ENCODE measurements at places on chromosomes 11 and 22.

DNA sequence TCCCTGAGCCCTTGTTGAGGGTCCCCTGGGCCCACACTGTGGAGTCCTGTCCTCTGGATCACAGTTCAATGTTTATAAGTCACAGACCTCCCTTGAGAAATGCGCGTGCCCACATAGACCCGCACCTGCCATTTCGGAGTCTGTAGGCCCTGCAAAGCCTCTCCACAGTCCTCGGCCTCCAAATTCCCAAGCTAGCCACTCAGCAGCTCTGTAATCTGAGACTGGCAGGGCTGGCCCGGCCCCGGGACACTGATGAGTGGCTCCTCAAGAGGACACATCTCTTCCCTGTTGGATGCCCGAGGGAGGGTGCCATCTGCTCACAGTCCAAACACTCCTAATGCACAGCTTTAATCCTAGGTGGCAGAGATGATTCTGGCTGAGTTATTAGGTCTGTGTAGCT is 39.1 kb downstream of the B3GAT1 start:
- DNase-seq = no peak

DNA sequence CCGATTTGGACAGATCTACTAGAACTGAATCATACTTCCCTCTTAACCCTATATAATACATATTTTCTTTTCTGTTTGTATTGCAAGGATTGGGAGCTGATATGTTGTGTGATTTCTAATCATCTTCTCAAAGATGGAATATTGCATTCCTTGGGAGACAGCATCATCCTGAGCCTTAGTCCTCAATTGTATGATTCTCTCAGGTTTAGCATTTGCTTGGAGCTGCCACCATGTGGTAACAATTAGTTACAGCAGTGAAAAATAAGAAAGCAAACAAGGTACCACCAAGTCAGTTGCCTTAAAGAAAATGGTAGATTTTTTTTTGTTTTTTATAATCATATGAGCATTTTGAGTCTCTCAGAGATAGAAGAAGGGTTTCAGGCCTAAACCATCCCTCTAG is 11.9 kb downstream of the SNX19 start:
- DNase-seq = no peak

GRCh38 chr11:1640076-1640946 is 10.7 kb downstream of the KRTAP5-5 start:
- DNase-seq = peak; percentile 1

DNA sequence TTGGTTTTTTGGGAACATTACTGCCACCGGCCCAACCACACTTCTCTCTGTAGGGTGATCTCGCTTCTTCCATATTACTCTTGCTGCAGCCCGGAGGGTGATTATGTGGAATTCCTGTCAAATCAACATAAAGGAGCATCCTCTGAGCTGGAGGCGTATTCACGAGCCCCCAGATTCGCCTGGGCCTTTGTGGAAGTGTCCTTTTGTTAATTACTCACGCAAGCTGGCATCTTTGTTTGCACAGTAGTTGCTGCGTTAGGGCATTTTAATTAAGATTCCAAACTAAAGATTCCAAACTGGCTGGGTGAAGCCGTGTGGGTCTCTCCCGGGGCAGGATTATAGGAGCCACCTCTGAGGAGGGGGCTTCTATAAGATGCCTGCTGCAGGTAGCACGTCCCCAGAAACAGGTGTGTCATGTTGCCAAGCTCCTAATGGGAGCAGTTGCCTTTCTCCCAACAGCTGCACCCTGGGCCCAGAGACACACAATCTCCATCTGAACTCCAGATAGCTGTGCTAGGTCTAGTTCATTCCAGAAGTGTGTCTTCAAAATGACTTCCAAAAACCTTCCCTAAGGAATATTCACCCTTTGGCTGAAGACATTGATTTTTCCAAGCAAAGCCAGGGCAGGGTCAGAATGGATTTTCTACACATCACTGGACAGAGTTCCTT is 40.9 kb downstream of the SHISAL1 start:
- DNase-seq = no peak

GRCh38 chr11:2801711-2802388 is 83.7 kb downstream of the CDKN1C start:
- DNase-seq = no peak

GRCh38 chr11:134404575-134405341 is 7.3 kb downstream of the B3GAT1 start:
- DNase-seq = no peak

GRCh38 chr11:2406451-2406850 is 5.9 kb downstream of the TSSC4 start:
- DNase-seq = no peak

DNA sequence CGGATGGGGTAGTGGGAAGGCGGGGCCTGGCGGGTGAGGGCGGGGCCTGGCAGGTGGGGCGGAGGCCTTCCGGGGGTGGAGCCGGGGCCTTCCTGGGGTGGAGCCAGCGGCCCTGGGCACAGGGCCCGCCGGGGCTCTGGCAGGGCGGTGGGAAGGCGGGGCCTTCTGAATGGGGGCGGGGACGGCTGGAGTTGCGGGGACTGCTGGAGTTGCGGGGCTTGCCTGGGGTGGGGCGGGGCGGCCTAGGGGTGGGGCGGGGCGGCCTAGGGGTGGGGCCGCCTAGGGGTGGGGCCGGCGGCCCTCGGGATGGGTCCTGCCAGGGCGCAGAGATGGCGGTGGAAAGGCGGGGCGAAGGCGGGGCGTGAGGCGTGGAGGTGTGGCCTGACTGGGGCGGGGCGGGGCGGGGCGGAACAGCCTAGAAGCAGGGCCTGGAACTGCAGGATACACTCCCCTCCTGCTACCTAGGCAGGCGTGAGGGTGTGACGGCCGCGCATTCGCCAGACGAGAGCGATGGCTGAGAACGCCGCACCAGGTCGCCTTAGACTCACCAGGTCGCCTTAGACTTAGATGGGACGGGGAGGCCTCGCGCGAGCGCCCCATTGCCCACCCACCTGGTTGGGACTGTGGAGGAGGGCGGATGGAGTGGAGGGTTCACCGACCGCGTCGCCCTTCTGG is 19.3 kb downstream of the RRP7A start:
- peak; percentile 87 for DNase-seq

DNA sequence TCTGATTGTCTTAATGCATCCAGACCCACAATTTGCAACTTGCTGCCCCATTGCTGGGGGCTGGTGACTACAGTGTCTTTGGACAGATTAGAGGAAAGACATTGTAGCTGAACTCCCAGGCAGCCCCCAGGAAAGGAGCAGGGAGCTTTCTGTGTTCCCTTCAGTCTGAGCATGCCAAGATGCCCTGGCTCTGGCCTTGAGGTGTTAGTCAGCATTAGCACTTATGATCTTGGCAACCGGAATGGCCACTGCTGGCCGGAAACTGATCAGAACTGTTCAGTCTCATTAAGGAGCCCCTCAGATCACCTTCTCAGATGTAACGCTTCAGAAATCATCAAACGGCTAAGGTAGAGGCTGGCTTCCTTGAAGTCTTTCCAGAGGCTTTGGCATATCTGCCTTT is 195.2 kb downstream of the NAV2 start:
- no peak for DNase-seq

- DNase-seq = no peak
These were observed 216.7 kb upstream of the ANO5 start for GRCh38 chr11:21976210-21976609.

DNA sequence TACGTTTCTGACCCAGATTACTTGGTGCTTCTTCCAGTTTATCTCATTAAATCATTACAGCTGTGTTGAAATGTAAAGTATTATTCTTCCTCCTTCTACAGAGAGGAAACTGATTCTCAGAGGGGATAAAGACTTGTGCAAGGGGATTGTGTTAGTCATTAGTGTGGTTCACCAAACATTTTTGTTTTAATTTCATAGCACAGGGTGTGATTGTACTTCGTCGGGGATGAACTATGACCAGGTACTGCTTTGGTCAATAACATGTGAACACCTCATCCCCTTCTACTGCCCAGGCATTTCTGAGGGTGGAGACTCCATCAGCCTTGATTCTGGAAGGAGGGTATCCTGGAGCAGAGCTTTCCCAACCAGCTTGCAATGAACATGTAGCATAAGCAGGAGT is 120.2 kb upstream of the ALX4 start:
- no peak for DNase-seq

DNA sequence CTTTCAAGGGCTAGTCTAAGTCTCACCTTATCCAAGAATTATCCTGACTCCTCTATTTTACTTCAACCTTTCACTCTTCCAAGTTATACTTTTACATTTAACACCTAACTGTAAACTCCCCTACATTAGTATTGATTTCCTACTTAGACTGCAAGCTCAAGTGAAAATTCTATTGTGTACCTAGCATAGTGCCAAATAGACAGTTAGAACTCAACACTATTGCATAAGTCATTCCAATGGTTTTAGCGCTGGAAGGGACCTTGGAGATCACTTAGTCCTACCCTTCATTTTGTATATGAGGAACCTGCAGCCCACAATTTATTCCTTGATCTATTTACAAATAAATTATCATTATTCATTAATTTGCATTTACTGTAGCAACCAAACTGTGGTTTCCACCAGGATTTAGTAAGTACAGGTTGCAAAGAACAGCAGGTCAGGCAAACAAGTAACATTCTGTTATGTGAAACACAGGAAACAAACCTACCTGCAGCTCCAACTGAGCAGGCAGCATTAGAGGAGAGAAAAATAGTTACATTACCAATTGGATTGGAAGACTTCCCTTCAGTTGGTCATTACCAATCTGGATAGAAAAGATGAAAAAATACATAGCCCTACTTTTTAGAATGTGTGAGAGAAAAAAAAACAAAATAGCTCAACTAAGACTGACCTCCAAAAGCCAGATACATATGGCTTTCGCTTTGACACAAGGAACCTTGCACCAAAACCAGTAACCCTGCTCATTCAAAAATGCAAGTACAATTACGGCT is 33.7 kb upstream of the NFRKB start:
- no peak for DNase-seq

DNA sequence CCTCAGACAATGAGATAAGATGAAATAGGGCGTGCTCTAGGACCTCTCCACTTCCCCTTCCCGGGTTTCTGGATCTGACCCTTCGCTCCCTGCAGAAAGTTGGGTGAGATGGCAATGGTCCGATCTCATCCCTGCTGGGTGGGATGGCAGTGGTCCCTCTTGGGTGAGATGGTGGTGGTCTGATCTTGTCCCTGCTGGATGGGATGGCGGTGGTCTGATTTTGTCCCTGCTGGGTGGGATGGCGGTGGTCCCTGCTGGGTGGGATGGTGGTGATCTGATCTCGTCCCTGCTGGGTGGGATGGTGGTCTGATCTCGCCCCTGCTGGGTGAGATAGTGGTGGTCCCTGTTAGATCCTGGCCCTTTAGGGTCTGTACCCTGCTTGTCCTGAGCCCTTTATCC is 21.3 kb downstream of the ST14 start:
- DNase-seq = no peak
